ENCODE measurements at places on chromosomes 5 and 9.

GRCh38 chr5:14310901-14311300 is 167.8 kb downstream of the TRIO start:
- no peak for DNase-seq
- H3K27me3 ChIP-seq: no peaks in the 10 kb centered on the region
- H3K4me3 ChIP-seq: no peak overlapping the region

DNA sequence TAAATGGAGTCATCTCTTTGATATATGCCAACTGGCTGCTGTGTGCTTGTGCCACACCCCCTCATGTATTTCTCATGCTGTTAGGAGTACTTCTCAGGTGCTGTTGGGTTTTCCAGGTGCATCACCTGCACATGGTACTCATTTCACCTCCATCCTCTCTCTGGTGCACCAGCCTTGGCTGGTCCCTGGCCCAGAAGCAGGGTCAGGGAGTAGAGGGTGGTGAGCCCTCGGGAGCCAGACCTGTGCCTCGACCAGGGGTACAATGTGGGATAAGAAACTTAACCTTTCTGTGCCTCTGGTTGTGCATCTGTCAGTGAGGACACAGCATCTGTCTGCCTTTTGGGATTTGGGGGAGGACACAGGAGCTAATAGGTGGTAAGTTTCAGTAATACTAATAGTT is 38.5 kb downstream of the SECISBP2 start:
- H3K4me3 ChIP-seq: no peak overlapping the region
- DNase-seq: no peak
- peaks cover 98% of the 10 kb centered on the region for H3K36me3 ChIP-seq
- no peaks in the 10 kb centered on the region for H3K27me3 ChIP-seq
- H3K4me1 ChIP-seq: peaks cover 20% of the 10 kb centered on the region
- no peak overlapping the region for H3K27ac ChIP-seq

DNA sequence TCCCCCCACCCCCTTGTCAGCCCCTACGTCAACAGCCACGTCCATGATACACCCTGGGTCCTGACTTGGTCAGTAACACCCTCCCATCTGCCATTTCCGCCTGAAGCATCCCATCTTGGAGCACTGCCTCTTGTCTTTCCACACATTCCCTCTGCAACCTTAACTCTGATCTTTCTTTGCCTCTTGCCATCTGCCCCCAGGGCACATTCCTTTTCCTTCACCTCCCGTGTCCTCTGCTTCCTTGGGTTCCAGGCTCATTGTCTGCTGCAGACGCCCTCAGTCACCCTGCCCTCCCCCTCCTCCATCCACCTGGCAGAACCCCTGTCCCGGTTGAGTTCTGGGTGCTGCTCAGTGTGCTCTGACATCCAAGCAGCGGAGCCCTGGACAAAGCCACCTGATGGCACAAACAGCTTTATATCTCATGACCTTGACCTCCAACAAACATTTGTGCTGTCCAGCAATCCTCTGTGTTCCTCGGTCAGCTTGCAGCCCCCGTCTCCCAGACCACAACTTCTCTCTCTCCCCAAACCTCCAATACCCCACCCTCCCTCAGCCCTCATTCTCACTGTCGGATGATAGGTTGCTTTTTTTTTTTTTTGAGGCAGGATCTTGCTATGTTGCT is 97.7 kb upstream of the IER5L start:
- peaks cover 40% of the 10 kb centered on the region for H3K4me1 ChIP-seq
- peak; percentile 37 for DNase-seq
- no peaks in the 10 kb centered on the region for H3K36me3 ChIP-seq
- H3K4me3 ChIP-seq: no peak overlapping the region

GRCh38 chr9:72775570-72775969 is 177.3 kb downstream of the ALDH1A1 start:
- H3K27me3 ChIP-seq: no peaks in the 10 kb centered on the region
- no peaks in the 10 kb centered on the region for H3K4me1 ChIP-seq
- no peaks in the 10 kb centered on the region for H3K36me3 ChIP-seq
- H3K4me3 ChIP-seq: no peak overlapping the region
- no peak for DNase-seq
